ENCODE measurements at places on chromosomes 2 and 18. TPM values are rescaled to one million over a fixed set of nuclear protein-coding genes. Genes with fewer than 3 reads are reported as not detected.
A peak's percentile ranks its signal among the peaks of the same experiment; 100 is the strongest.

GRCh38 chr18:63319383-63320122 is at the start of gene BCL2:
TSS of gene BCL2 (minus strand) at chr18:63319769.
- peak within 1 kb of the TSS; percentile 90 for H3K4me3 ChIP-seq
- peaks cover 29% of the 10 kb centered on the region for H3K36me3 ChIP-seq
- peak within 1 kb of the TSS; percentile 88 for H3K27ac ChIP-seq
- no peaks in the 10 kb centered on the region for H3K27me3 ChIP-seq
- DNase-seq = peak; percentile 93

GRCh38 chr2:48829036-48829435 is 73.5 kb upstream of the LHCGR start:
- no peak for DNase-seq
- no peak overlapping the region for H3K4me3 ChIP-seq
- no peaks in the 10 kb centered on the region for H3K4me1 ChIP-seq
- H3K27ac ChIP-seq = no peak overlapping the region
- no peaks in the 10 kb centered on the region for H3K36me3 ChIP-seq

- H3K27me3 ChIP-seq = no peaks in the 10 kb centered on the region
- peaks cover 3% of the 10 kb centered on the region for H3K4me1 ChIP-seq
- DNase-seq = no peak
These were observed 25.0 kb downstream of the MPPE1 start for GRCh38 chr18:11883153-11883552.

GRCh38 chr2:121360566-121361300 is 75.7 kb upstream of the TFCP2L1 start:
- H3K4me1 ChIP-seq = peaks cover 5% of the 10 kb centered on the region
- no peak overlapping the region for H3K4me3 ChIP-seq
- peak; percentile 44 for DNase-seq

DNA sequence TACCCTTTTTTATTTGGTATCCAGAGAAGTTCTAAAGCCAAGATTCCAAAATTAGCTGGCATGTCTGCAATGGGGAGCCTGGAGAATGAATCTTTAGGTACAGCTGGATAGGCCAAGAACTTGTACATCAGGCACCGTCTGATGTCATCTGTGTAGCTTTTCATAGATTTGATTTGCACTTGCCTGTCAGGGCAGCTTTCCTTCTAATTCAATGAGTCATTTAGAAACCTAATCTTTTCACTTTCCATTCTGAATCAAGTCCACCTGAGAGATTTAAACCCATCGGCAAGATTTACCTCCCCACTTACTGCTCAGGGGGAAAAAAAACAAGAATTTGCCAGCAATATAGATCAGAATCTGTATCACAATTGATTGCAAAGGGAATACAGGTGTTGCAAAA is 60.9 kb upstream of the ACAA2 start:
- no peak overlapping the region for H3K27ac ChIP-seq
- DNase-seq = no peak
- H3K4me3 ChIP-seq = no peak overlapping the region
- H3K27me3 ChIP-seq = no peaks in the 10 kb centered on the region
- H3K4me1 ChIP-seq = no peaks in the 10 kb centered on the region

DNA sequence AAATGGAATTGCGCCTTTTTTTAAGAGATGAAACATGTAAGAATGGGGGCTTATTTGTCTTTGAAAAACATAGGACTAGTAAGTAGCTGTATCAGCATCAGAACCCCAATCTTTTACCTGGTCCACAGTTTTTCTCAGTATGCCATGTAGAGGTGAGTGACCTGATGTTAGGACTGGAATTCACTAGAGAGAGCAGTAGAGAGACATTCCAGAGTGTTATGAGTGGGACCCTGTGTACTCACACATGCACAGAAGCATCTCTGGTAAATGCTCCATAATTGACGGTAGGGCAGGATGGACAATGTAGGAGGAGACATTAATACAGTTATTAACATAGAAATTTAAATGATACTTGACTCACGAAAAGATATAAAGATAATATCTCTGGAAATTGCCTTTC is 1.4 kb upstream of the GALNT13 start:
- H3K4me1 ChIP-seq = no peaks in the 10 kb centered on the region
- no peak for DNase-seq
- H3K36me3 ChIP-seq = no peaks in the 10 kb centered on the region

GRCh38 chr2:48114256-48114655 is 208.0 kb upstream of the FBXO11 start:
- no peak overlapping the region for H3K27ac ChIP-seq
- H3K4me3 ChIP-seq = no peak overlapping the region

GRCh38 chr2:233098618-233099017 is 38.5 kb downstream of the INPP5D start:
- no peak overlapping the region for H3K4me3 ChIP-seq
- peak; percentile 57 for DNase-seq
- peaks cover 64% of the 10 kb centered on the region for H3K4me1 ChIP-seq

DNA sequence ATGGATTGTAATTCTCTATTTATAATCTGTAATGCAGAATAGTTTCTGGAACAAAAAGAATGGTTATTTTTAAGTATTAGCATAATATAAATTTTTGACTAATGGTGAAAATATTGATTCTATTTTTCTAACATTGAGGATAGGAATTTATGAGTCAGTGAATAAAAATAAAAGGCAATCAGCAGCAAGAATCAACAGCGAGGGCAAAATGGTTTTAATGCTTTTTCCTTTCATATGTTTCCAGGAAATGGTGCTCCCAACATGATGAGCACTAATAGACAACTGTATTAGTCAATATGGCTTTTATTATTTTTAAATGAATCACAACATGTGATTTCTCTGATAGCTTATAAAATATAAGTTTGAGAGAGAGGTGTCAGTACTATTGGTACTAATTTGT is 90.7 kb upstream of the TFPI start:
- no peak overlapping the region for H3K27ac ChIP-seq
- no peak overlapping the region for H3K4me3 ChIP-seq
- DNase-seq = no peak
- H3K27me3 ChIP-seq = no peaks in the 10 kb centered on the region
- H3K36me3 ChIP-seq = no peaks in the 10 kb centered on the region
- no peaks in the 10 kb centered on the region for H3K4me1 ChIP-seq

DNA sequence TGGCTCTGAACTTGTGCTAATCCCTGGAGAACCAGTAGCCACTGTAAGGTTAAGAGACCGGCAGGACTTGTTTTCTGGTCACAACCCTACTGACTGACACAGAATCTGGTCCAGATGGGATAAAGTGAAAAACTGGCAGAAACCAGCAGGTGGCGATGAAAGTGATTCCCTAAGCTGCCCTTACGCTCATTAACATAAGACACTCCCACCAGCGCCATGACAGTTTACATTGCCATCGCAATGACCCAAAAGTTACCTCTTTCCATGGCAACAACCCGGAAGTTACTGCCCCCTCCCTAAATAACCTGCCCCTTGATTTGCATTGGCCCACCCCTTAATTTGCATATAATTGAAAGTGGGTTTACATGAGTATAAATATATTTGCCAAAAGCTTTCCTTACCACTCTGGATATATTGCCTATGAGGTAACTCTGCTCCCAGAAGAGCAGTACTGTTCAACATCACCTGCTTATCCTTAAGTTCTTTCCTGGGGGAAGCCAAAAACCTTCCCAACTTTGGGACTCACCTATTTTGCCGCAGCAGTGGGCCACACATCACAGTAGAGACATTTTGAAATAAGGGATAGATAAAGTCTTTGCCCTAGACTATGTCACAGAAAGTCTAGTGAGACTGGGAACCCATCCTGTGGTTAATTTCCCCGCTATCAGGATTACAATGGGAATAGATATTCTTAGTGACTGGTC is 35.8 kb upstream of the AFF3 start:
- peak overlapping the region; percentile 21 for H3K27ac ChIP-seq
- no peaks in the 10 kb centered on the region for H3K27me3 ChIP-seq

GRCh38 chr2:65366595-65367125 is 65.7 kb downstream of the SPRED2 start:
- H3K4me3 ChIP-seq = no peak overlapping the region
- peak; percentile 63 for DNase-seq
- H3K27me3 ChIP-seq = no peaks in the 10 kb centered on the region
- H3K4me1 ChIP-seq = peaks cover 73% of the 10 kb centered on the region
- no peaks in the 10 kb centered on the region for H3K36me3 ChIP-seq

DNA sequence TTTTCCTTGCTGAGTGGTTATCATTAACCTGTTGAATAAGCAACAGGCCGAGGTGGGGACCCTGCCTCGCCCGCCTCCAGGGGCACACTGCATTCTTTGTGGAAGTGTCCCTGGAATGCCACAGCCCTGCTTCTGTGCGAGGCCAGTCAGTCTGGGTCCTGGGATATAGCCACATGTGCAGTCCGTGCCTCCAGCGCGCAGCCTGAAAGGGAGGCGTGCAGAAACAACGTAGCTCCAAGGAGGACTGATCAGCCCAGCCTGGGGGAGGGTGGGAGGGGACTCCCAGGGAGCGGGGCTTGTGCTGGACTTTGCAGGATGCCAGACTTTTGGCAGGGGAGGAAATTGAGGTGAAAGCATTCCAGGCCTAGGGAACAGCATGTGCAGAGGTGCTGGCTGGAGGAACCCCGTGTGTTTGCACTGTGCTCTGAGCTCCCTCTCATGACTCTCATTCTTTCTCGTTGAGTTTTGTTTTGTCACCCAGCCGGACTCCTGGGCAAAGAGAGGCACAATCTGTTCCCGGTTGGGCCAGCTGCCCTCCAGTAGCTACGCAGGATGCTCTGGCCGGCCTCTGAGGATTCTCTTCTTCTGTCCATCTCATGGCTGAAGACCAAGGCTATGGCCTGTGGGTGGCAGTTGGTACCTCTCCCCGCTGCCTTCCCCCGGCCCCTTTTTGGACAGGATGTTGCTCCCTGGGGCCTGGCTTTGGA is 39.7 kb downstream of the HPCAL1 start:
- DNase-seq = no peak
- no peaks in the 10 kb centered on the region for H3K36me3 ChIP-seq
- no peaks in the 10 kb centered on the region for H3K27me3 ChIP-seq

DNA sequence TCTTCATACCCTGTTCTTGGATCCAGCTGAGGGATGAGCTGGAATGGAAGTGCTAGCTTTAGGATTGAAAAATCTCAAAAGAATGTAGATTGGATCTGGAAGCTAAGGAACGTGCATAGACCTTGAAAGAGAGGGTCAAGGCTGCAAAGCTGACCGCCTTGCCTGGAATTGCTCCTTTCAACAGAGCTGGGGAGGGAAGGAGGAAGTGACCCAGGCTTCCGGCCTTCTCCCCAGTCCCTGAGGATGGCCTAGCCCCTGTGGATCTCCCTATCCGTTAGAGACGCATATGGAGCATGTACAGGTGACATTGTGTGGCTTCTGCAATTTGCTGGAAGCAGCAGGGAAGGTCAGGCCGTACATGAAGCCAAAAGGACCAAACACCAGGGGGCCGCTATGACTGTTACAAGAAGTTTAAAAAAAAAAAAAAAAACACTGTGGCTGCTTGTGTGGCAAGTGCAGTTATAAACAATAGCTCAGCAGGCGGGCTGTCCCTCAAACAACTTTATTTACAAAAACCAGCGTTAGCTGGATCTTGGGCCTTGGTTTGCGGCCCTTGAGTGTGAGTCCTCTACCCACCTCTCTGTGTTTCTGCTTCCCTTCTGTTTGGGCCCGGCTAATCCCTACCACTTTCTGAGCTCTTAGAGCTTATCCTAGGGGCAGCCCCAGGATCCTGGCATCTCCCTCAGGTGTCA is 227.6 kb downstream of the SEPTIN10 start:
- DNase-seq = no peak
- no peaks in the 10 kb centered on the region for H3K27me3 ChIP-seq
- H3K4me1 ChIP-seq = no peaks in the 10 kb centered on the region
- H3K36me3 ChIP-seq = no peaks in the 10 kb centered on the region
- no peak overlapping the region for H3K4me3 ChIP-seq
- no peak overlapping the region for H3K27ac ChIP-seq

- peaks cover 16% of the 10 kb centered on the region for H3K36me3 ChIP-seq
- peaks cover 9% of the 10 kb centered on the region for H3K4me1 ChIP-seq
- no peak overlapping the region for H3K27ac ChIP-seq
- H3K4me3 ChIP-seq = no peak overlapping the region
- H3K27me3 ChIP-seq = no peaks in the 10 kb centered on the region
These were observed 33.7 kb downstream of the SPAG16 start for GRCh38 chr2:213317929-213318328.

GRCh38 chr18:72013427-72013850 is 530.7 kb downstream of the CBLN2 start:
- H3K4me1 ChIP-seq = no peaks in the 10 kb centered on the region
- no peaks in the 10 kb centered on the region for H3K27me3 ChIP-seq
- no peak for DNase-seq
- H3K27ac ChIP-seq = no peak overlapping the region

GRCh38 chr2:187748958-187749357 is 194.7 kb upstream of the TFPI start:
- H3K27ac ChIP-seq = no peak overlapping the region
- no peaks in the 10 kb centered on the region for H3K4me1 ChIP-seq
- no peak for DNase-seq
- H3K4me3 ChIP-seq = no peak overlapping the region
- no peaks in the 10 kb centered on the region for H3K36me3 ChIP-seq

DNA sequence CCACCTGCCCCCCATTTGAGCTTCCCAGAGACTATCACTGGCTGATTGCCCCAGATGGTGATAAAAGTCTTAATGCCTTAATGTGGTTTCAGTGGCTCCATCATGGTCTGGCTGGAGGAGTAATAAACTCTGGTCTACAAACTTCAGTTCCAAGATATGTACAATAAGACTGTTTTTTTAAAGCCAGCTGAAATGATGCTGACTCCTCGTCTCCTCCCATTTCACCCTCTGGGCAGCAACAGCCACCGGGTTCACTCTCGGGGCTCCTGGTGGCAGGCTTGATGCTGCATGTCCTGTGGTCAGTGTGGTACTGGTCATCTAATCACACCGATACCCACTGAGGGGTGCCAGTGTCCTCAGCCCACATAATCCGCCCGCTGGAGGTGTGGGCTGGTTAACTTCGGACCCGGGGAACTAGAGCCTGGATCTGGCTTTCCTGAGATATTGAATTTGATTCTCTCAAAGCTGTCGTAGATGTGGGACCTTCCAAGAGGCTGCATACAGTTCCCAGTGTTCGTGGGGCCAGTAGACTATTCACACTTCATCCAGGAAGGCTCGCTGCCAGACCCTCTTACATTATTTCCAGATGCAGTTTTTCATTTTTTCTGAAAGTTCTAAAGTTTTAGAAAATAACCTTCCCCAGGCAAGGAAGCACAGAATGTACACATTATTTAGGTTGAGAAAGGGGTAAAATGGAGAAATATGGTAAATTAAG is 95.3 kb downstream of the GALR1 start:
- H3K27ac ChIP-seq = no peak overlapping the region
- H3K36me3 ChIP-seq = no peaks in the 10 kb centered on the region
- DNase-seq = no peak
- H3K4me3 ChIP-seq = no peak overlapping the region

DNA sequence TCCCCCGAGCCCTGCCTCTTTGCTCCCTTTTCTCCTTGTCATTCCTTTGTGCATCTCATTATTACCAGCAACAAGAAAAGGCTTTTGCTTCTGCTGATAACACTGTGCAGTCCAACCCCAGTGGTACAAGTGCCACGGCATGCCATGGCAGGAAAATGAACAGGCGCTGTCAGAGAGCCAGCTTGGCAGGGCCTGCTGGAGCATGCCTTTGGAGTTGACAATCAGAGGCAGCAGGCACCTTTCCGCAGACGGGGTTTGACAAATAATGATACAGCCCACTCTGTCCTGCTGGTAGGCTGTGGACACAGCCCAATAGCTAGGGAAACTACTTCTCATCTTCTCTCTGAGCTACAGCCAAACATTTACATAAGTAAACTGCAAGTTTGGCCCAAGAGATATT is 243.9 kb upstream of the LRRTM1 start:
- H3K27ac ChIP-seq = no peak overlapping the region
- H3K27me3 ChIP-seq = 0 out of 2 replicates have a peak, but pooled peaks cover 3% of the 10 kb centered on the region
- H3K4me3 ChIP-seq = no peak overlapping the region
- H3K4me1 ChIP-seq = no peaks in the 10 kb centered on the region

Gene TEX44
- total RNA-seq = not detected

Gene TNS1
- 1.7 TPM for total RNA-seq

Gene CYS1
- 0.54 TPM for total RNA-seq

Gene SERPINB4
- not detected for total RNA-seq

Gene STK25
- total RNA-seq = 79.5 TPM

Gene OSR1
- total RNA-seq = not detected

Gene GPR155
- total RNA-seq = 0.69 TPM

Gene CCDC102B
- 7.5 TPM for total RNA-seq

Data from Karpas-422 (cell line).